ENCODE measurements at places on chromosomes 7 and 10.

- peak; percentile 5 for DNase-seq
These were observed 117.9 kb downstream of the LRRC18 start for GRCh38 chr10:48821692-48822091.

- no peak for DNase-seq
These were observed 50.1 kb downstream of the SYPL1 start for GRCh38 chr7:106062006-106062405.

DNA sequence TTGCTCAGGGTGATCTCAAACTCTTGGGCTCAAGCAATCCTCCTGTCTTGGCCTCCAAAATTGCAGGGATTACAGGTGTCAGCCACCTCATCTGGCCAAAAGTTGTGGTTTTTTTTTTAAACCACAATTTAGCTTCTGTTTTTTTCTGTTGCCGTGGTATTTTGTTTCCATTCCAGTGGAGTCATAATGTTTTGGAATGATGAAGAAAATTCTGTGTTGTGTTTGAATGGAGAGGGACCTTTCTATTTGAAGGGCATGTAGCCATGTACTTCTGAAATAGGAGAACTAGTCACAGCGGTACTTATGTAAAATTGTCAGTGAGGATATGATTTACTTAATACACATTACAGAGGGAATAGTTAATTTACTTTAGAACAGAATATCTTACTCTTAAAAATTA, 201.3 kb downstream of the ARL4A start:
- peak; percentile 58 for DNase-seq

DNA sequence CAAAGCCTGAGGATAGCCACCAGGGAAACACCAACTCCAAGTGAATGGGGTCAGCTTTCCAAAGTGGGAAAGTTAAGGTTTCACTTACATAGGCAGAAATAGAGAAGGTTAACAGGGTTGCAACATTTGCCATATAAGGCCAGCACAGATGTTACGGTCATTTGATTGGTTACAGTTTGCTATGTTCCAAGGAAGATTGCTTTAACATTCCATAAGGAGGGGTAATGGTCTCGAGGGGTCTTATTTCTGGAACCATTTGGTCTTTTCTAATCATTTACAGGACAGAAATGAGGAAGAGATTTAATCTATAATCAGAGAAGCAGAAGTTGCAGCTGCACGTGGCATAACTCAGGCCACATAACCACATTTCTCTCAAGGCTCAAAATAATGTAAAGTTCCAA, 679.4 kb upstream of the C7orf33 start:
- DNase-seq, result peak; percentile 0

DNA sequence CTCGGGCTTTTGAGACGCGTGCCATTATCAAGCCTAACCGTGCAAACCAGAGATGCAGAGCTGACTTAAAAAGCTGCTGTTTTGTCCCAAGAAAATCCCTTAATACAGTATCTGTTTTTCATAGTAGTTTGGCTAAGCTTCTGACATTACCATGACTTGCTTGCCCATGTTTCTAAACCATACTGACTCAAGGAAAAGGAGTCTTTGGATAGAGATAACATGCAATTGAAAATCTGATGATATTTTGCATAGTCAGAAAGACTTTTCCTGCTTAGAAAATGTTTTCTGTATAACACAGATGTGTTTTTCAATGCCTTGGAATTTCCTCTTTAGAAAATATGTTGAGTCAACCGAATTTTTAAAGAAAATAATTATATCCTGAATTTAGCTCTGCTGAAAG, 21.5 kb upstream of the AKR1E2 start:
- DNase-seq, result peak; percentile 26

DNA sequence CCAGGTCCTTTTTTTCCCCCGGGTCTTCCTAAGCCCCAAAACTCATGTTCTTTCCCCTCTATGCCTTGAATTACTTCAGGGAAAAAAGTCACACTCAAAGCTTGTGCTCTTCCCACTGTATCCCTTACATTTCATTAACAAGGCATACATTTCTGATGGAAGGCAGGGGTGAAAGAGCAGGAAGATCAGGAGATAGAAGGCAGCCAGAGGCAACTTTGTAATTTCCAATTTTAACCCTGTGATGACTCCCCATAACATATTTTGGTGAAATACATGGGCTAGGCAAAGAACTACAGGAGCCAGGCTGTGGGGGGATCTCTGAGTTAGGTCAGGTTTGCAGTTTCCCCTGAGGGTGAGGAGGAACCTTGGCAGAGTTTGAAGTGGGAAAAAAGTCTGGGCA, 635.0 kb downstream of the LRMDA start:
- no peak for DNase-seq

DNA sequence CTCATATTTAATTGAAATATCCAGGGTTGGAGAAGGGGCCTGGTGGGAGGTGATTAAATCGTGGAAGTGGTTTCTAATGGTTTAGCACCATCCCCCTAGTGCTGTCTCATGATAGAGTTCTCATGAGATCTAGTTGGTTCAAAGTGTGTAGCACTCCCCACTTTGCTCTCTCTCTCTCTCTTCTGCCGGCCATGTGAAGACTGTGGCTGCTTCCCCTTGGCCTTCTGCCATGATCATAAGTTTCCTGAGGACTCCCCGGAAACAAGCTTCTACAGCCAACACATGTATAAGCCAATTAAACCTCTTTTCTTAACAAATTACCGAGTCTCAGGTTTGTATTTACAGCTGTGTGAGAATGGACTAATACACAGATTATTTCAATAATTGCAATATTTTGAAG, 305.8 kb upstream of the KCND2 start:
- DNase-seq, result no peak

All from fibroblast of mammary gland (primary cell).